ENCODE measurements at places on chromosomes 6 and 20.

DNA sequence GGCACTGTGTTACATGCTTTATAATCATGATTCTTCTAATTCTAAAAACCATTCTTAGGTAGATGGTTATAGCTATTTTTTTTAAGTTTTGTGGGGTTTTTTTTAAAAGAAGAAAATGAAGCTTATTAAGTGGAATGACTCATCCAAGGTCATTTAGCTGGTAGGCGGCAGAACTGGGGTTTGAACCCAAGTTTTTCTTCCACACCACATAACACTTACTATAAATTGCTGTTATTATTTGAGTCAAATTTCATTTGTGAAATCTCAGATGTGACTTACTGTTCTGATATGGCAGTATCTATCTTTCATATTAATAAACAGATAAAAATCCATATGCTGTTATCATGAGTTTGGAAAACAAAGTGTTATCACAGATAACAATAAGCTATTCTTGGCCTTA is 10.4 kb upstream of the COL10A1 start:
- DNase-seq = no peak

- no peak for DNase-seq
These were observed 621.5 kb upstream of the CDH4 start for GRCh38 chr20:60630609-60631008.

DNA sequence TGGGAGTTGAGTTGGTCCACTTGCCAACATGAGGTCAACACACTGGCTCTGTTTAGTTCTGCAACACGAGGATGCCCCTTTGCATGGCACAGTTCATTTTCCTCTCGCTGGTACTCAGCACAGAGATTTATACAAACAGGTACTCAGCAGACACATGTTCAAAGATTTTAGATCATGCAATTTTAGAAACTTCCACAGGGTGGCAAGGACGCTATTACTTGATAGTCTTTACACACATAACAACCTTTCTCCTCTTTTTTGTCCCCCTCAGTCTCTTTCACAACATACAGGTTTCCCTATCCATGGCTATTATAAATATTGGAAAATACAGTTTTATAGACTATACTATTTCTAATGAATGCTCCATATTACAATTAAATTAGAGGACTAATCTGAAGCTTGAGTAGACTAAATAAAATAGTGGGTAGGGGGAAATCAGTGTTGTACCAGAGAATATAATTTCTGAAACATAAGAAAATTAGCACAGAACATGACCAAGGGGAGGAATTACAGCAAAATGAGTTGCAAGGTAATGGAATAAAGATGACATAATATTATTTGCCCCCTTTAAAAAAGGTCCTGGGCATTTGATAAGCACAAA is 331.8 kb upstream of the BTBD3 start:
- DNase-seq = no peak

GRCh38 chr20:51447097-51447764 is 95.3 kb downstream of the NFATC2 start:
- no peak for DNase-seq

GRCh38 chr6:35415065-35415891 is 36.9 kb upstream of the FANCE start:
- peak; percentile 22 for DNase-seq

DNA sequence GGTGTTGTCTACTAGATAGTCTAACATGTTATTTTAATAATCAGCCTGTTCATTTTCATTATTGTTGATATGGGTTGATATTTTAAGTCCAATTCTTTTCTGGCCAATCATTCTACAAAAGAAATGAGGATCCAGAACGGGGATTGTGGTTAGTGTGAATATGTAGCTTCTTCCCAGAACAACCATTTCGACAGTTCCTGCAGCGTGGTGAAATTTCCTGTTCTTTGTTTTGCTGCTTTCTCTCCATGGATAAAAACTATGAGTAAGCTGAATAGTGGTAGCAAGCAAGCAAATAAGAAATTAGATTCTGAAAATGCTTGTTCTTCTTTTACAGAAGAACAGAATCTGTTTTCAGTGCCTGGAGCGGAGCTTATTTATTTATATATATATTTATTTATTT is 65.5 kb upstream of the F13A1 start:
- DNase-seq = no peak

- DNase-seq = no peak
These were observed 34.1 kb downstream of the MYB start for GRCh38 chr6:135215160-135215559.

- no peak for DNase-seq
These were observed 305.5 kb downstream of the QKI start for GRCh38 chr6:163720005-163720404.

- no peak for DNase-seq
These were observed 293.5 kb downstream of the ARHGAP18 start for GRCh38 chr6:129416337-129416990.

DNA sequence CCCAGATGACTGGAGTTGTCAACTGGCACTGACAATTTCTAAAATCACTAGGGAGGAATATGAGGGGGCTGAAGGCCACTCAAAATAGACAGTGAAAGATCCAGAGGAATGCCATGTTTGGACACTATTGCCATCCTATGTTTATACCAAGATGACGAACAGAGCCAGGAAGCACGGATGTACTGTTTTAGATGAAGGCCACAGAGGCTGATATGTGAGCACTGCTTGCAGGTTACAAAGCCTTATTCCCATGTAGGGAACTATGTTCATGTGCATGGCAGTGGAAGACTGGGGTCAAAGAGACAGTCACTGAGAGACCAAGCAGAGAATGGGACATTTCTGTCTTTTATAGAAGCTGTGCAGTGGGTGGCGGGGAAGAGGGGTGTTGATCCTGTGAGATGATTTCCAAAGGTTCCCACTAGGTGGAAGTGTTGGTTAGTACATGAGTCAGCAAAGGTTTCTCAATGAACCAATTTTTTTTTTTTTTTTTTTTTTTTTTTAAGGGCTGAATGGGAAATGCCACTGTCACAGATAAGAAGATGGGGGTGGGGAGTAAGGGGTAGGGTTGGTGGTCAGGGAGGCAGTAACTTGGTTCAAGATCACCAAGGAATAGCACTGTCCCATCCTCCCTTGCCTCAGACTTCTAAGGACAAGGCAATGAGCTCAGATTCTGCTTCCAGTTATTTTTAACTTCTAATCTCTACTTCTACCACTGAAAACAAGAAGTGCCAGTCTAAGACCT is 46.7 kb upstream of the MOCS1 start:
- DNase-seq = peak; percentile 3

DNA sequence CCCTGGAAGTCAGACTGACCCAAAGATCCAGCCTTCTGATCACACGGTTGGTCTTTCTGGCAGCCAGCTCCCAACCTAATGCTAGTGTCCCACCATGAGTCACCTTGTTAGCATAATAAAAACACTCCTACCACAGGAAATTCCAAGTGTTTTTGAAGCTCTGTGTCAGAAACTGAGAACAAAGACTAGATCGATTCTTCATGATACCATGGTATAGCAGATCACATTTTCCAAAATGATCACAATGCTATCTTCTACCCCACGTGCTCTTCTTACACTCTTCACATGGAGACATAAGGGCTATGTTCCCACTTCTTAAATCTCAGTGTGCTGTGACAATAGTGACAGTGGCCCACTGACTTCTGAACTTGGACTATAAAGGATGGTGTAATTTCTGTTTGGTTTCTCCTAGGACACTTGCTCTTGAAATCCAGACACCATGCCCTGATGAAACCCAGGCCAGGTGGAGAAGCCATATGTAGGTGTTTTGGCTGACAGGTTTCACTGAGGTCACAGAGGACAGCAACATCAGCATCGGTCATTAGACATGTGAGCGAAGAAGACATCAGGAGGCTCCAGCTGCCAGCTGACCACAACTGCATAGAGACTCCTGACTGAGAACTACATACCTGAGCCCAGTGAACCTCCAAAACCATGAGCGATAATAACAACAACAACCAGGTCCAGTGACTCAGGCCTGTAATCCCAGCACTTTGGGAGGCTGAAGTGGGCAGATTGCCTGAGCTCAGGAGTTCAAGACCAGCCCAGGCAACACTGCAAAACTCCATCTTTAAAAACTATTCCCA is 57.5 kb downstream of the MKKS start:
- DNase-seq = no peak

- DNase-seq = no peak
These were observed 60.9 kb downstream of the SULF2 start for GRCh38 chr20:47724396-47724795.

DNA sequence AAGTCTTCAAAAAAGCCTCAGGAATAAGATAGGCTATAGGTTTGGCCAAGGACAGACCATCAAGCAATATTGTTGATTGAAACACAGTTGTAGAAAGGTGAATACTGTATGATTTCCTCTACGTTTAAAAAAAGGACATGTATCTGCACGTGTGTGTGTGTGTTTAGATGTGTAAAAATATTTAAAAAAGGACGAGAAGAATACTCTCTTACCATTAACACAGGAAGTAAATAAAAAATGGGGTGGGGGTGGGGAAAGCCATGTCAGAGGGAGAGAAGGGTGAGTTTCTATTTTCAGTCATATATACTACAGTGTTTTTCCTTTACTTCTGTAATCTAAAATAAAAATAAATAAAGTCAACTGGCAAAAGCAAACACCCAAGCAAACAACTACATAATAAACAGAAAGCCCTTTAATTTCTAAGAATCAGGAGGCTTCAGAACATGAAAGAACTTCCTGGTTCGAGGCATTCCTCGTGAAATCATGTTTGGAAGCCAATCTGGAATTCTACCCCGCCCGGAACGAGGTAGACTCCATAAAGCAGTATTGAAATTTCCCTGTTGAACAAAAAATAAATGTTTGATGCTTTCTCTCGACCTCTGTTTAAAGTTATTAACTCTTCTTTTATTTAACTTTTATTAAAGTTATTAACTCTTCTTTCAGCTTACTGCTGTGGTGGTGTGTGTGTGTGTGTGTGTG is 158.1 kb upstream of the ZNF217 start:
- no peak for DNase-seq

- DNase-seq = no peak
These were observed 758 bp downstream of the GCLC start for GRCh38 chr6:53544217-53544469.

DNA sequence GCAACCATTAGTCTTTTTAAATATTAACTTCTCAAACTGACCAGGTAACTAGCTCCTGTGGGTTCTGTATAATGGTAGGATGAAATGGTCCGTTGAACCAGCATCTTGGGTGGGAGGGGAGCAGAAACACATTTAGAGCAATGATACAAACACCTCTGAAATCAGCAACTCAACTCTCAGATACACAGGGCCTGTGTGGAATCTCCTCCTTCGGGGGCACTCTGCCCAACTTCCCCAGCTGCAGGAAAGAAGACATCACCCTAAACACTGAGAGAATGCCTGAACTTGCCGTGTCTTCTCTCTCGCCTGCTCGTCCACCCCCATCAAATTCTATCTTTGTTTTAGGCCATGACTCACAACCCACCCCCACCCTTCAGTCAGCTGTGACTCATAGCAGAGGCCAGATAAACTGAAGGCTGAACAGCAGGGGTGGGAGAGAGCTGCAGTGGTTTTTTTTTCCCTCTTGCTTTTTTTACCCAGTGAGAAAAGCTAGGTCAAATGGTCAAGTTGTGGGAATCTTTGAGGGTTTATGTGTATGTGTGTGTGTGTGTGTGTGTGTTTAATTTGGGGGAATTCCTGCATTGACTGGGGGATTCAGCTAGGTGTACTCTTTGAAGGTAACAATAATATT is 593.4 kb upstream of the JAG1 start:
- DNase-seq = no peak

DNA sequence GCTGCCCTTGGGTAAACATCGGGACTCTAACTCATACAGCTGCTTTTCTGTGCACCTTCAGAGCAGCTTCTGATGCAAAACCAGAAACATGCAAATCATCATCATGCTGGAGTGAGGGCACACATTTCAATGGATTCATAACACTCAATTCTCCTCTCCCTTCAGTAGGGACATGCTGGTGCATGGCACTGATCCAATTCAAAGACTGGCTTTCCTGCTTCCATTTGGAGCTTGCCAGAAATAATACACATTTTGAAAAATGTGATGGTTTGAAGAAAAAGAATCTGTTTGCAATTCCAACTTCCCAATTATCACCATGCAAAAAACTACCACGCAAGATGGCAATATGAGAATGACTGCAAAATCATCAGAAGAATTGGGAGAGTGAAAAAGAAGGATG is 65.2 kb upstream of the PDE10A start:
- DNase-seq = no peak

DNA sequence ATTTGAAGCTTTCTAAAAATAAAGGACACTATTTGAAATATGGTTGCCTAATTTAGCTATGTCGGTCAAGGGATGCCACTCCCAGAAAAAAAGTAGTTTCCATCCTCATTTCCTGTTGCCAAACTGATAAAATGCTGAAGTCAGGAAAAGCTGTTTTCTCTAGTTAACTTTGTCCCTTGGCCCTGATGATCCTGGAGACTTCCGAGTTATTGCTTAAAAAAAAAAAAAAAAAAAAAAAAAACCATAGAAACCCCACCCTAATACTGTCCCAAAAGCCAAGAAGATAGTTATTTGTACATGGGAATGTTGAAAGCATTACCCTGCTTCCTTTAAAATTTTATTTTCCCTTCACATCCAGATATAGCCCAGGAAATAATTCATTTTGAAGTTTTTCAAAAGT is 236.7 kb downstream of the SOD2 start:
- no peak for DNase-seq

Measured in activated T-helper 1 cell treated with anti-CD3 and anti-CD28 coated beads, Interleukin-12 subunit alpha, Interleukin-12 subunit beta, Interleukin-2, Interleukin-4 antibody, amounts not matched to agents 30 ng/mL and 10 ng/mL and 1 ng/mL, durations not matched to agents 14 hours and 24 hours and 36 hours (primary cell).